ENCODE measurements at places on chromosomes 6 and 20.

DNA sequence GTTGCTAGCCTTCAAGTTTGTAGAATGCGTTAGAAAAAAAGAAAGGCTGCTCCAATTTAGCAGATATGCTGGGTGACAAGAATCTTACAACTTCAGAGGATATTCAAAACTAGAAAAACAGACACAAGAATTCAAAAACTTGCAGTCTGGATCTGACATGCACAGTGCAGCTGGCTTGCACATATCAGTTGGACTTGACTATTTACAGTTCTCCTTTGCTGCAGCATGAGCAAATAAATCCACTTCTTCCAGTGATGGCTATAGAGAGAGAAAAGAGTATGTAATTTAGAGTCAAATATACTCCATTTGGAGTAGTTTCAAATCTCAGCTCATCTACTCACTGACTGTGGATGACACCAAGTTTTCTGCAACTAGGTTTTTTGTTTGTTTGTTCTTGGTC, 247.0 kb downstream of the RIMS1 start:
- DNase-seq: no peak

- DNase-seq: no peak
Observed at GRCh38 chr6:41341580-41341979, 6.2 kb downstream of the NCR2 start.

- no peak for DNase-seq
Observed at GRCh38 chr6:160331204-160331603, 17.0 kb upstream of the SLC22A3 start.

GRCh38 chr20:59149678-59150504, 13.7 kb upstream of the ZNF831 start:
- DNase-seq: peak; percentile 59

- DNase-seq: no peak
Observed at GRCh38 chr20:6123649-6124014, 802 bp upstream of the FERMT1 start.

DNA sequence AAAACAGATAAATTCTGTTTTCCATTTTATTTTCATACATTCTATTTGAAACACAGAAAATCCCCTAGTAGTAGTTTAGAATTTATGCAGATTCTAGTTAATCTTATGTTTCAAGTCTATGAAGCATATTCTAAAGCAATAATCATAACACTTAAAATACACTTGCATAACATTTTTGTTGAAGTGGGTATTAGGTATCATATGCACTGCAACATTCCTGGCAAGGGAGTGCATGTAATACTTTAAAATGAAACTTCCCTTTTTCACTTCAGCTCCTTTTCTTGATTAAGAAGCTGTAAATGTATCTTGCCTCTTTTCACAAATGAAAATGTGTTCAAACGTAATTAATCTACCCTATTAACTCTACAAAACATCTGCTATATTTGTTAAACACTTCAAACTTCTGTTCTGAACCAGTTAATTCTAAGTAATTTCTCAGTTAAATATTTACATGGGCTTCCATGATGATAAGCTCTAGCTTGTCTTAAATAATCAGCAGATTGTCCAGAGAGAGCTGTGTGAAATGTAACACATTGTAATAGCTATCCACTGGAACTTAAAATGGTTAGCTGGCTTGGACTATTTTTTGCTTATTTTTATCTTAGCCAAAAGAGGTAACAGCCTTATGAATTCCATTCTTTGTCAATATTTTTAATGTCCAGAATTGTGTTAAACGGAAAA, 192.8 kb downstream of the COL19A1 start:
- DNase-seq: no peak

GRCh38 chr6:117449549-117450439, 24.1 kb upstream of the ROS1 start:
- peak; percentile 23 for DNase-seq

DNA sequence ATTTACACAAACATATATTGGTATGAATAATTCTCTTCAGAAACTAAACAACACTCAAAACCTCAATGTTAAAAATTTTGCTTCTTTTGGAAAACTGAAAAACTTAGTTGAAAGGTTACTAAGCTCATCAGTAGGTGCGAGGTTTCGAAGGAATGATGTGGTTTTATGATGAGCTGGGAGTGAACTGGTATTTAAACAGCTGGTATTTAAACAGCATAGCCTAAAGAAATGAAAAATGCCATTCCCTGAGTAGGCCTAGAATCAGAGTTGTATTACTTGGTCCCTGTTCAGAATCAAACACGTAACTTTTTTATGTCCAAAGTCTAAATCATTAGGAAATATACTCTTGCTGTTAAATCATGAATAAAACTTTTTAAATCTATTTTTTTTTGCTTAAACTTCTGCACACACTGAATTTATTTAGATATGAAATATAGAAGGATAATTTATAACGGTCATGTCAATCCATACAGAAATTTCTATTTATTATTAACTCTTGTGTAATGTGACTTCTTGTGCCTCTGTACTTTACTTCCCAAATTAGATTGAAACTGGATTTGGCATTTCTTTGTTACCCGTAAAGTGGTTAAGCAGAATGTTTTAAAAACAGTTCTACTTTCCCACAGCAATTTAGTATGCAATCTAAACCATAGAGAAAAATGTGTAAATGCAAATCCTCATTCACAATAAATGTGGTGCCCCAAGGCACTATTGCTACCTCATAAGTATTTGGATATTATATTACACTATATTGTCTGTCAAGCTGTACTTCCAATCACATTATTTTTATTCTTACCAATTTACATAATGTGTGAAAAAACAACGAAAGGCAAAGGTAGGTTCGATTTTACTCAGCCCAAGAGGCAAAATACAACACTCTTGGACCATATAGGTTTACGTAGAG, 124.1 kb downstream of the HS3ST5 start:
- DNase-seq: no peak

DNA sequence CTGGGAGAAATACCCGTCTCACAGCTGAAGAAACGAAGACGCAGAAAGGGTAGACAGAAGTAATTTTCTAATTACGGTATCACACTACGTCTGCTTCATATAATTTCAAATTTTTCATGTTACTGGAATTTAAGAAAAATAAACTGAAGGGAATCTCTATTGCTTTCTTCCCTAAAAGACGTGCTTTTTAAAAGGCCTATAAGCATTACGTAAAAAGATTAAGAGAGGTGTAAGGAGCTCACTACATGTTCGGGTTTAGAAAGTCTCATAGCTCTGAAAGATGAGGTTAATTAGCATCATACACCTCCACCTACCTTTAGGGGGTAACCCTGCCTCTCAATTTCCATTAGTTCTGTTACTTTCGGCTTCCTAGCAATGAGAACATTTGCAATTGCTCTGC, 787 bp upstream of the PLAGL1 start:
- DNase-seq: no peak

- DNase-seq: no peak
Observed at GRCh38 chr6:133707456-133707855, 181.5 kb upstream of the TCF21 start.

- DNase-seq: no peak
Observed at GRCh38 chr20:11833825-11834224, 83.9 kb upstream of the BTBD3 start.

GRCh38 chr6:156256161-156256560, 521.0 kb upstream of the ARID1B start:
- no peak for DNase-seq

- DNase-seq: no peak
Observed at GRCh38 chr6:112249489-112249888, 4.9 kb downstream of the LAMA4 start.

- no peak for DNase-seq
Observed at GRCh38 chr6:112886415-112886814, 539.3 kb downstream of the RFPL4B start.

- DNase-seq: no peak
Observed at GRCh38 chr6:17703256-17703694, 3.5 kb downstream of the NUP153 start.

- DNase-seq: no peak
Observed at GRCh38 chr6:151284012-151284411, 44.2 kb downstream of the AKAP12 start.

- DNase-seq: peak; percentile 16
Observed at GRCh38 chr6:105981002-105981887, 104.9 kb upstream of the PRDM1 start.

DNA sequence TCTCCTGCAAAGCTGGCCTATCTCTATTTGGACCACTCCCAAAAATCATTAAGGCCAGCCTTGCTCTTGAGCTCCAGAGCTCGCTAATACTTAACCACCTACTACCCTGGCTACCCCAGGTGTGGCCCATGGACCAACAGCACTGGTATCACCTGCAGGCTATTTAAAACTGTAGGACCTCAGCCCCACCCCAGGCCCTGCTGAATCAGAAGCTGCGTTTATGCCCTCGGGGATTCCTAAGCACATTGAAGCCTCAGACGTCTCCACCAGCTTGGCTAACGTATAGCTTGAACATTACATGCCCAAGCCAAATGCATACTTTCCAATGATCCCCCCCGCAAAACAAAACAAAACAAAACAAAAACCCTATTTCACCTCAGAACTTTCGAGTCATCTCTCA, 19.7 kb upstream of the SPAG4 start:
- DNase-seq: no peak

- DNase-seq: peak; percentile 7
Observed at GRCh38 chr6:85669735-85670194, 27.1 kb upstream of the SYNCRIP start.

DNA sequence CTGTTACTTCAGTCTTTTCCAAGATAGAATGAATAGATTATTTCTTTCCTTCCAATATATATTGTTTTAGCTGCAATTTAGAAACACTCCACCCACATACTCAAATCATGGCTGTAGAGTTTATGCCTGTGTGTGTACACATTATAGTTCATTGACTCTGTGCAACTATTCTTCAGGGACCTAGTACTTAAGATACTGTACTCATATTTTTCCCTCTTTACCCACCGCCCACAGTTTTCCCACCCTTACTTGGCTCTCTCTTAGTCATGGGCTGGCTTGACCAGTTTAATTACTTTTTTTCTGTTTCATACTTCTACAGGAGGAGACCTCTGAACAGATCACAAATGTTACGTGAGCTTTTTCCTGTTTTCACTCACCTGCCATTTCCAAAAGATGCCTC, 30.4 kb downstream of the C6orf89 start:
- DNase-seq: no peak

- DNase-seq: no peak
Observed at GRCh38 chr6:151436300-151436699, 15.6 kb downstream of the RMND1 start.

DNA sequence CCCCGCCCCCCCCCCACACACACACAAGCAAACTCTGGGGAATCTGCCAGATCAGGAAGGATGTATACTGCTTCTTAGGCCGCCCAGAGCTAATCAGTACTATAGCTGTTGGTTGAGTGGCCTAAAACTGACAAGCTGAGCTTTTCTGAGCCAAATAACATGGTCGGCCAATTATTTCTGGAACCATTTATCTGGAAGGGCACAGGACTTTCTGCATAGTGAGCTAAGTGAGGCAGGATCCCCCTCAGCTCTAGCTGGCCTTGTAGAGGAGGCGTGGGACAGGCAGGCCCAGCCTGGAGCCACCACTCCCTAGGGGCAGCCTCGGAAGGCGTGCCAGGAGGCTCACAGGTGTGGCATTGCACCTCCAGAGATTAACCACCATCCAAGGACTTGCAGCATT, 200.1 kb downstream of the TMEM242 start:
- DNase-seq: no peak

DNA sequence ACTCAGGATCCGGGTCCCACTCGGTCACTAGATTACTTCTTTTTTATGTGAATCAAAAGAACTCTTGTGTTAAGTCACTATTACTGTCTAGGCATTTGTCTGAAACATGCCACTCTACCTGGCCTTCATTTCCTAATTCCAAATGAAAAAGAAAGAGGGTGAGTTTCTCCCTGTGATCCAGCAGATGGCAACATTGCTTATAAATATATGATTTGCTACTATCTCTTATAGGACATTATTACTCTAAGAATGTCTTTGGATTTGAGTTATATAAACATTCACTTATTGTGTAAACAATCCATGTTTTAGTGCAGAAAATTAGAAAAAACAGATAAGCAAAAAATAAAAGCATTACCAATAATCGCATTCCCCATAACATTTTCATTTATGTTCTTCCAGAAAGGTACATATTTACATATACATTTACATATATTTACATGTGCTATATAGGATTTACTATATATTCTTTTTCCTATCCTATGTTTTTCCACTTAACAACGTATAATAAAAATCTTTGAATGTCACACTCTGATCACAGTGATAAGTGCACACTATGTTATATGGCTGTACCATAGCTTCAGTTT, 66.9 kb downstream of the FAXC start:
- DNase-seq: no peak

- no peak for DNase-seq
Observed at GRCh38 chr20:7038029-7038428, 270.5 kb downstream of the BMP2 start.

DNA sequence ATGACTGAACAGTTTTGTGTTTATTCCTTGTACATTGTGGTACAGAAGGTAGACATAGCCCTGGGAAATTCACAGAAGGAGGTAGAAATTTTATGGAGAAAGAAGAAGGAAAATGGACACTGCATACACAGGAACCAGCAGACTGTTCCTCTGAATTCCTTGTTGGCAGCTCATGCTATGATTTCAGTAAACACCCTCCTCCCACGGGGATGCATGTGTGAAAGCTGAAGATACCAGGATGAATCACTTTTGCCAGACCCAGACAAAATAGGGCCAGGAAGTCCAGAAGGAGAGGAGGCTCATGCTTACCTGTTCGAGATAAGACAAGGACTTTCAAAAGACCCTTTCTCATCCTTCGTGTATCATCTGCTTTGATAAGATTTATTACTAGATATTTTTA, 110.3 kb upstream of the GGTLC1 start:
- no peak for DNase-seq

DNA sequence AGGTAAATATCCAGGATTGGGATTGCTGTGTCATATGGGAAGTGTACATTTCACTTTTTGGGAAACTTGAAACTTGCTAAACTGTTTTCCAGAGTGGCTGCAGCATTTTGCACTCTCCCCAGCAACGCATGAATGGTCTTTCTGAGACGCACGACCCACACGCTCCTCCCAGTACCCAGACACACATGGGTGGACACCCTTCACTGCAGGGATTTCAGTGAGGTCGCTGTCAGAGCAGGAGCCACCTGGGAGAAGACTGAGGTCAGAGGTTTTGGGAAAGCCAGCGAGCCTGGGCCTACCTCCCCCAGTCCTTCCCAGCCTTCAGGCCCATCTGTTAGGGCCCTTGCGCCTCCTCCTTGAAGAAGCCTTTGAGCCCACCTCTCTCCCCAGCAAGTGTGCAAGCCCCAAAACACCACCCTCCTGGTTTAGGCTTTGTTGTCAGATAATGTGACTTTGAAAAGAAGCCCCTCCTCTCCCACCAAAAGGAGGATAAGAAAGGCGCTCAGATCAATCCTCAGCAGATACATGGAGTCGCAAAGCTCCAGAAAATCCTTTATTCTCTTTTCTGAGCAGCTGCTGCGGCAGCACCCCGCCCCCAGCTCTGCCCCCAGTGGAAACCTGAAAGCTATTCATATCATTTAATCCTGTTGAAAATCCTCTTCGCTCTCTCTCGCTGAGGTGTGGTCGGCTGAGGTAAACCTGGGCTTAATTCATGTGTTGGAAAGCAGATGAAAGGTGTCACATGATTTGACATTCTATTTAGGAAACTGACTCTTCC, 12.7 kb upstream of the JAG1 start:
- DNase-seq: no peak

- no peak for DNase-seq
Observed at GRCh38 chr6:38436726-38437465, 202.8 kb downstream of the BTBD9 start.

- DNase-seq: no peak
Observed at GRCh38 chr20:2403291-2404052, 22.8 kb downstream of the TGM6 start.
